Stimulated activated CD8-positive, alpha-beta memory T cell treated with anti-CD3 and anti-CD28 coated beads, Interleukin-15, amount 100 ng/mL, for 4 hours (primary cell): ENCODE measurements at places on chromosomes 1 and 21.

DNA sequence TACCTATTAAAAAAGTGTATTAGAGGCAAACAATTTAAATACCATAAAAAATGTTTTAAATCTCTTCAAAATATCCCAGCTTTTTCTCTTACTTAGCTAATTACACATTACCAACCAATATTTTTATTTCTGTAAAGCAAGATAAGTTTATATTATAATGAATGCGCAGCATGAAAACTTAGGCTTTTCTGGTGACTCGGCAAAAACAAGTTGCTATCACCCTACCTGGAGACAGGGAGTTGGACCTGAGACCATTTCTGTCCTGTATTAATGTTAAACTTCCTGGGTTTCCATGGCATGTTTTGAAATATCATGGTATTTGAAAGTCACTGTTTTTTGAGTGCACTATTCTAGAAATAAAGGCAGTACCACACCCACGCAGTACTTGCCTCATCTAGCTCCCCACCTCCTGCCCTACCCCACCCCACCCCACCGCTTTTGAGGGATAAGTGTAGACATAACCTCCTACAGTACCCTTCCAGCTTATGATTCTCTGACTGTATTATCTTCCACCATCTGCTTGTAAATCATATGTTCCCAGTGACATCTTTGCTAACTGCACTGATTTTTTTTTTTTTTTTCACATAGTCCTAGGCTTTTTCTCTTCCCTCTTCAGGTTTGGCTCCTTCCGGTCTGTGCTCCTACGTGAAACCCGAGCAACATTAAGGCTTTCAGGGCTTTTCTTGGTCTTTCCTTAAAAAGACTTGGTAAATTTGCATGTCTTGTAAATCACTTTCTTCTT, 77.5 kb downstream of the PHTF1 start:
- DNase-seq: no peak

DNA sequence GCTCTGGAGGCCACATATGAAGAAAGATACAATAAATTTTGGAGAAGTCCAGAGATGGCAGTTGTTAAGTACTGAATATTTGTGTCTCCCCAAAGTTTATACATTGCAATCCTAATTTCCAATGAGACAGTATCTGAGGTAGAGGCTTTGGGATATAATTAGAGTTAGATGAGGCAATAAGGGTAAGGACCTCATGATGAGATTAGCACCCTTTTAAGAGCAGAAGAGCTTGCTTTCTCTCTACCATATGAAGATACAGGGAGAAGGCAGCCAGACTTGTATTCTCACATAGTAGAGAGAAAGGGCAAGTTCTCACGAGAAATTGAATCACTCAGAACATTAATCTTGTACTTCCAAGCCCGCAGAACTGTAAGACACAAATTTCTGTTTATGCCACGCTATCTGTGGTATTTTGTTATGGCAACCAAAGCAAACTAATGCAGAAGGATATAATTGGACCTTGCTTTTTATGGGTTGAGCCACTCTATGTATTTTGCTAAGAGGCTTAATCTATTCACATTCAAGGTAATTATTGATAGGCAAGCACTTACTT, 430.1 kb downstream of the KCNT2 start:
- no peak for DNase-seq

GRCh38 chr1:77592906-77593305, 89.6 kb downstream of the ZZZ3 start:
- DNase-seq: no peak

DNA sequence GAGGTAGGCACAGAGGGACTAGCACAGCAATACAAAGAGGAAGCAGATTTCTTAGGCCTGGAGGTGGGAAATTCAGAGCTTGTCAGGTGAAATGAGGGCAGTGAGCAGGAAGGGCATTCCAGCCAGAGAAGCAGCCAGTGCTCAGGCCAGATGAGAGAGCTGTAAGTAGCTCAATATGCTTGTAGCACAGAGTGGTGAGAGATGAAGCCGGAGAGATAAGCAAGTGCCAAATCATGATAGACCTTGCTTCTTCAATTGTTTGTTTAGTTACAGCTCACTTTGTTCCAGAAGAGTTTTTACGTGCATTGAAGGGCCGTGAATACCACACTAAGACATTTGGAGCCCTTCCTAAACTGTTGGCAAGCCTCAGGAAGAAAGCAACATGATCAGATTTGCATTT, 42.0 kb upstream of the ADAMTS1 start:
- no peak for DNase-seq

DNA sequence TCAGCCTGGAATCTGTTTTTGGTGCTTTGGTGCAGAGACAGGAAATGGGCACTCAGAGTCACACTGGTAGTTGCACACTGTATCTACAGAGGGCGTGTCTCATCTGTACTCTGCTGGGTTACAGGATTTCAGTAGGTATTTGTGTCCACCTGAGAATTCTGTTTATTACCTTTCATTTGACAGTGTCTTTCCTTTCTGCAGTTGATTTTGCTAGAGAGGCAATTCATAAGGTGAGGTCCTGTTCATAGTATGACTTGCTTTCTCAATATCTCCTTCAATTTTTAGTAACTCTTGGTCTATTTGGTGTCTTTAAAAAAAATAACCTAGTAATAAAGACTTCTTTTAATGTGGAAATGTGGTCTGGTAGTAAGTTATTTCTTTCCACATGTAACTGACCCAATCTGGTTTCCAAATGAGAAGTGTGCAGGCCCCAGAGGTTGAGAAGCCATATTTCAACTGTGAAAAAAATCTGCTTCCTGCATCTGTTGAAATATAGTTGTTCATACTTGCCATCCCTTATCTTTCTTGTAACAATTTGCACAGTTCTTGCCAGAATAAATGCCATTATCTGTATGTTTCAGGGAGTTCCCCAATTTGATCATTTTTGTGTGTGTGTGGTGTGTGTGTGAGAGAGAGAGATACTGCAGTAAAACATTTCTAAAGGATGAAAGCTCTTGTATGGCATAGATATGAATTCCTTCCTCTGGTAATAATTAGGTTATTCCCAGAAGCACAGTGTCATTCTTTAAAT, 78.4 kb upstream of the DNAJC6 start:
- no peak for DNase-seq

DNA sequence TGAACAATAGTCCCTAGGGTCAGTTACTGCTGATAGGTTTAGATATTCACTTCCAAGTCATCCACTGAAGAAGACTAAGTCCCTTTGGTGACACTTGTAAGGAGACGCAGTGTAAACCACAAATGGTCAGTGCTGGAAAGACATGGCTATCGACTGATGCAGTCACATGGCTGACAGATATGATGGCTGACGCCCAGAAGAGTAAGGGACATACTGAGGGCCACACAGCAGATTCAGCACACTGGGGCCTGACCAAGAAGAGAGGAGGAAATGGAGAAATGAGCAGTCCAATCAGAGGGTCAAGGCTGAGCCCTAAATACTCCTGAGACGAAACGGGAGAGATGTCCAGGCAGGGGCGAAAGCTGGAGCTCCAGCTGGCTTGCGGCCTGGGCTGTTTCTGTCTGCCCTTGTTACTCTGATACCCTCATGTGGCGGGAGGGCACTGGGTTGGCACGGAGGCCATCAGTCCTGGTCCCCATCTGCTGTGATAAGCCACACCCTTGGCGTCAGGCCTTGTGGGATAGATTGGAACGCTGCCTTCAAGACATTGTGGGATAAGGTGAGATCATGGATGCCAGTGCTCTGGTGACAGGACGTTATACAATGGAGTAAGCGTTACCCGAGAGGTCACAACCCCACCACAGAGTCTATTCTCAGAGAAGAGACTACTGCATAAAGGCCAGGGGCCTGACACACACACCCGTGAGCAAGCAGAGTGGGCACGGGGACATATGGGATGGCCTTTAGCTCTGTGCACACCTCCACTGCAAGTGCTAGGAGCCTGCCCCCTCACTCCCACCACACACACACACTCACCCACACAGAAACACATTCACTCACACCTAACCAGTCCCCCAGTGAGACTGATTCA, 158.4 kb downstream of the TRABD2B start:
- no peak for DNase-seq
